Tibial nerve (tissue), 4 donors: ENCODE measurements at places on chromosomes 12 and 14.

GRCh38 chr14:94936901-94937685 lies 167.2 kb upstream of the GSC start:
- DNase-seq, result no peak

- DNase-seq, result no peak
Observed at GRCh38 chr14:89736881-89737280, 217.6 kb downstream of the EFCAB11 start.

- no peak for DNase-seq
Observed at GRCh38 chr14:35949920-35950513, 123.9 kb downstream of the BRMS1L start.

DNA sequence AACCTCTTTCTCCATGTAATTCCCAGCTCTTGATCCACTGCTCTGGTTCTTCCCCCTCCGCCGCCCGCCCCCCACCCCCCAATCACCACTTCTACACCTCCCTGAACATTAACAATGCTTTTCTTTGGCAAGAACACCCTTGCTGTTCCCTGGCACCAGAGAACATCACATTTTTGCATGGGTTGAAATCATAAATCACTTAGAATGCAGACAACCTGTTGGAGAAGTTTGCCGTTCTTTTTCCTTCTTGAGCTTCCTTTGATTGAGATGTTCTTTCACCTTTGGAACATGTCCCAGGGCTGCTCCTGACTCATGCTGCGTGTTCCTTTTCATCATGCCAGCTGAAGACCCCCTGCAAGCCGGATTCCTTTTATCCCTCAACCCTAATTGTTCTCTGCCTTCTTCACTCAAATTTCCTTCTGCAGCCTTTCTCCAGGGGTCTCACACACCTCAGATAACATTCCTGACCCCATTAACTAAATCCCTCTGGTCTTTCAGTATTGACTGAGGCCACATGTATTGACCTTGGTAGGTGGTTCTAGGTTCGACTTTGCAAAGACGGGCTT lies 294.1 kb upstream of the TMPO start:
- DNase-seq, result no peak

DNA sequence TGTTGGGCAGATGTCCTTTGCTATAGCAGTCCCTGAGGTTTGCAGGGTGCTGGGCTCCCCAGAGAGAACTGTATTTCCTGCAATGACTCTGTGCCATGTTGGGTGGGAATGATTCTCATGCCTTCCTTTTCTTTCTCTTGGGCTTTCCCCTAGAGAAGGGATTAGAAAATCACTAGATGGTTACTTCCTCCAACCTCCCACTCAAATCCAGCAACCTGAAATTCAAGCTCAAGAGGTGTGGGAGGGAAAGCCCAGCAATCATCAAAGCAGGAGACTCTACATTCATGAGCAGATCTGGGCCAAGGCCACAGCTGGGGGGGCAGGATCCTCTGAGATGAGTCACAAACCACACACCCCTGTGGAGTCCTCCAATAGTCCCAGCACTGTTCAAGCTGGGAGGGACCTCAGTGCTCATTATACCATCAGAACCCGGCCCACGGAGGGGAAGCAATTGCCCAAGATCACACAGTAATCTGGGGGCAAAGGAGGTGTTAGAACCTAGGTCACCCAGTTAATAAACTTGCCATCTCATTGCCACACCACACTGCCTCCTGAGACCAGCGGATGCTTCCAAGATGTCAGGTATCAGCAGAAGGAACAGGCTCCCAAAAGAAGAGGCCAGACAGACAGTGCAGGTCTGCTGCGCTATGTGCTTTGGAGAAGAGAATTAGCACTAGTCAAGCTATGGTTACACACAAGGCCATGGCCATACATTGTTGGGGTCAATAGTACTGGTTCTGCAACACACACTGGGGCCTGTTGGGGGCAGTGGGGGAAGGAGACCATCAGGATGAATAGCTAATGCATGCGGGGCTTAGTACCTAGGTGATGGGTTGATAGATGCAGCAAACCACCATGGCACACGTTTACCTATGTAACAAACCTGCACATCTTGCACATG lies 65.7 kb downstream of the TTC9 start:
- no peak for DNase-seq

DNA sequence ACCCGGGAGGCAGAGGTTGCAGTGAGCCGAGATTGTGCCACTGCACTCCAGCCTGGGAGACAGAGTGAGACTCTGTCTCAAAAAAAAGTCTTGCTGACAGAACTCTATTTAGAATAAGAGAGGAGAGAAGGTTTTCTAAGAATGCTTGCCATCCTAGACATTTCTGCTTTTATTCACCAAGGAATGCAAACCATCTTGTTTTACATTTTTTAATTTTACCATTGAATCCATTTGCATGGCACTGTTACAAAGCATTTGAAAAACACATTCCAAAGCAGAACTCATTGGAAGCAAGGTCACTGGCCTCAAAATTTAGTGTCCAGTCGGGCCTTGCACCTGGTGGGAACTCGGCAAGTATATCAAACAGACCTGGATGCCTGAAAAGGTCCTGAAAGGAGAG lies 44.2 kb upstream of the RASSF3 start:
- DNase-seq, result no peak

- no peak for DNase-seq
Observed at GRCh38 chr12:122349078-122349477, 73.4 kb downstream of the CLIP1 start.

- DNase-seq, result no peak
Observed at GRCh38 chr12:51351913-51352532, 5.5 kb upstream of the CELA1 start.

DNA sequence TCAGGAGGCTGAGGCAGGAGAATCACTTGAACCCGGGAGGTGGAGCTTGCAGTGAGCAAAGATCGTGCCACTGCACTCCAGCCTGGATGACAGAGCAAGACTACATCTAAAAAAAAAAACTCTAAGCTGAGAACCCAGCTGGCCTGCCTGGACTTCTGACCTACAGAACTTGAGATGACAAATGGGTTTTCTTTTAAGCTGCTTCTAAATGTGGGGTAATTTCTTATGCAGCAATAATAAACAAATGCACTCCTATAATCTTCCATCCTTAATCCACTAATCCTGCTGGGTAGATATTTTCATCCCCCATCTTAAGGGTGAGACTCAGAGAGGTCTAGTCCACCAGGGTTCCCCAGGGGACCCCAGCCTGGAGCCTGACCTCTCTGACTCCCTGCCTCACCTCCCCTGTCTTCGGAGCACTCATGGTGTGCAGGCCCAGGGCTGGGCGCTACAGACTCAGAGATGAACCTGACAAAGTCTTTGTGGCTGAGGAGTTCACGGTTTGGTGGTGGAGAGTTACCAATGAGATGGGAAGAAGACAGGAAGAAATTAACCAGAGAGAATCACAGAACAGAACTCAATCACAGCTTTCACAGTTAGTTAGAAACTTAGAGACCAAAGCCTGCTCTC lies 39.7 kb upstream of the BDKRB2 start:
- DNase-seq, result no peak

- DNase-seq, result no peak
Observed at GRCh38 chr12:128682548-128683275, 141.0 kb downstream of the SLC15A4 start.

- DNase-seq, result no peak
Observed at GRCh38 chr12:22047494-22047893, 1.5 kb downstream of the CMAS start.

DNA sequence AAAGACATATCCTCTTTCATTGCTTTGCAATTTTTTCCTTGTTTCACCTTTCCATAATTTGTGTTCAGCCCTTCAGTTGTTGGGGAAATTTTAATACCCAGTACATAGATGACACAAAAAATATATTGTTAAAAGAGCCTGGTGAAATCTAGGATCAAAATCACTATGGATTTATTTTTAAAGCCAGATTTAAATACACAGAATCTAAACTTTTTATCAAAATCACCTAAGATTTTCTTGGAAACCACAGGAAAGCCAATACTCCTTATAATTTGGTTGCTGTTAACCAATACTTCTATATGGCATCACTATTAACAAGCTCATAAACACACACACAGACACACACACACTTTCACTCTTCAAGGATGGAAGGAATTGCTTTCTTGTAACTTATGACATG lies at the start of gene TAS2R20:
TSS of gene TAS2R20 (minus strand) at position 101 of the 400 bp plus-strand sequence. CDS start 429 bp downstream, outside the sequence.
- no peak for DNase-seq

- DNase-seq, result no peak
Observed at GRCh38 chr12:32171211-32171610, 64.6 kb downstream of the BICD1 start.

DNA sequence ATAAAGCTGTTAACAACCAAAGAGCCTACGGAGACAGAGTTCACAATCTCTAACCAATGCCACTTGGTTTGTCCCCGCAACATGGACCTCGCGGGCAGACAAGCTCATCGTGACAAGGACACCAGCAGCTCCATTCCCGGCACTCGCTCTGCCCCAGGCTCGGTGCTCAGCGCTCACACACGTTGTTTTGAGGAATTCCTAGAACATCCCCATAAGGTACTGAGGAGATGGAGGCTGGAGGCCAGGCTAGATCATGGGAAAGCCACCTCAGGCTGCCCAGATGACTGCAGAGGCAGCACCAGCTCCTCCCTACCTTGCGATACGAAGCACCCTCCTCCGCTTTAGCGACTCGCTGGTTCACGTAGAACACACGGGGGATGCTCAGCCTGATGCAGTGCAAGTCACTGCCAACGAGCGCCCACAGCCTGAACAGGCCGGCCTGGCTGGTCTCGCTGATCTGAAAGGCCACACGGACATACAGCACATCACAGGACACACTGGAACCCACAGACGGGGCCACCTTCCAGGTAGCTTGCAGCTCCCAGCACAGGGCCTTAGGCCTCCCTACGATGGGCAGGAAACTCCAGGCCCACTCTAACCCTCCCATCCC lies 30.1 kb downstream of the P2RX2 start:
- DNase-seq, result no peak

DNA sequence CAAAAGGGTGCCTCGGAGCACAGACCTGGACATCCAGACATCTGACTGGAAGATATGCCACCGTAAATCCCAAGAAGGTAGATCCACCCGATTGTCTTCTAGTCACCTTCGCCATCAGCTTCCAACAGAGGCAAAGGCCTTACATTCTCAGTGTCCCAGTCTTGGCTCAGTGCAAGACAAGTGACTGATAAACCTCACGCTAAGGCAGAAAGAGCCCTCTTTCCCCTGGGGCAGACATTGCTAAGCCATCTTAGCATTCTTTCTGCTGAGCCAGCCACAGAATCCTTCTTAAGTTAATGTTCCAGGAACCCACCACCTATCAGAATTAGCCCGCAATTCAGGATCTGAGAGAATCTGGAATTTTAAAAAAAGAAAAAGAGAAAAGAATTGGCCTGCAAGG lies 4.3 kb upstream of the PLEKHG6 start:
- DNase-seq, result no peak

GRCh38 chr12:78249578-78249977 lies 418.9 kb downstream of the NAV3 start:
- DNase-seq, result no peak

- no peak for DNase-seq
Observed at GRCh38 chr12:119727600-119728443, 59.9 kb downstream of the PRKAB1 start.

DNA sequence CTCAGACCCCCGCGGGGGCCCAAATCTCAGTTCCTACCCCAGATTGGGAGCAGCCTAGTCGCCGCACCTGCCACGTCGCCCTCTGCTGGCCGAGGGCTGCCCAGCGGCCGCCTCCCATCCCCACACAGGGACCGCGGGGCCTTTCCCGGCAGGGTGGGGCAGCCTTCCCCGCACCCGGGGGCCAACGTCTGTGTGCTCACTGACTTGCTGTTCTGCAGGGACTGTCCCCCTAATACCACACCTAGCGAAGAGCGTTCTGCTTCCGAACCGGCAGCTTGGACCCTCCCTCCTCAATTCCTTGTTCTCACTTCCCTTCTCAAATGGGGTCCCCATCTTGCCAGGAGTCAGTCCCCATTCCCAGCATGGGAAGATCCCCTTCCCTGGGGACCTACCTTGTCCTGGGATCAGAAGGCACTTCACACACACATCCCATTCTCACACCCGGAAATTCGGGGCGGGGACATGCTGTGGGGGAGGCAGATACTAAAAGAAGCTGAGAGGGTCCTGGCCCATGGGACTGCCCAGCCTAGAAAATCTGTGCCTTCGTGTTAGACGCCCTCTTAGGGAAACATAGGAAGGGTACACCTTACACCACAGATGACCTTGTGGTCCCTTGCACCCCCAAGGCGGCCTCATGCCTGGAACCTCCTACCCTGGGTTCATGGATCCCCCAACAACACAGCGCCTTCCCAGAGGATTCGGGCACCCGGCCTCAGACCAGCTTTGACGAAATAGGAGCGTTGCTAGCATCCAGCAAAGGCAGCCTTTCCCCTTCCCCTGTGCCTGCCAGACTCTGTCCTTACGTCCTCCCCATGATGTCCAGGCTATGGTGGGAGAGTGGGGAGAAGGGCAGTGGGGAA lies 16.4 kb downstream of the ACVRL1 start:
- DNase-seq, result peak; percentile 39

- DNase-seq, result no peak
Observed at GRCh38 chr14:39217214-39217879, 16.4 kb upstream of the MIA2 start.

DNA sequence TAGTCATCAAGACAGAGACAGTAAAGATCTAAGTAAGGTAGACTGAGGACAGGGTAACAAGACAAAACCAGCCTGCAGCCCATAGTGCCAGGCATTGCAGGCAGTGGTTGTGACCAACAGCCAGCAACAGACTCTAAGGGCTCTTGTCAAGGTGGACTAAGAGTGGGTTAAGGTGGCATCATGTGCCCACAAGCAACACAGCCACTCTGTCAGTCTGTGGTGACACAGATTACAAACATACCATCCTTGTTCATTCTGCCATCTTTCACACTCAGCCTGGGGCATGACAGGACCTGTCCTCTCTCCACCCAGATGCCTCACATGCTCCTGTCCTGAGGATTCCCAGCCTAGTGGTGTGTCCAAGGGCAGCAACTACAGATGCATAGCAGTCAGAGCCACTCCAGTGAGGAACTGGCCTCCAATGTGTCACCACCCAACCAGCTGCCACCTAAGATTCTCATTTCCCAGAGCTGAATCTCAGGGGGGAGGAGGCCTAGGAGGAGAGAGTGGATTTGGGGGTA lies 28.3 kb downstream of the VDR start:
- DNase-seq, result no peak

- DNase-seq, result no peak
Observed at GRCh38 chr14:71463807-71464206, 468.4 kb upstream of the RGS6 start.

GRCh38 chr14:24121210-24121609 lies 6.5 kb upstream of the NRL start:
- DNase-seq, result no peak

- peak; percentile 75 for DNase-seq
Observed at GRCh38 chr12:121697093-121697698, 15.4 kb upstream of the TMEM120B start.

DNA sequence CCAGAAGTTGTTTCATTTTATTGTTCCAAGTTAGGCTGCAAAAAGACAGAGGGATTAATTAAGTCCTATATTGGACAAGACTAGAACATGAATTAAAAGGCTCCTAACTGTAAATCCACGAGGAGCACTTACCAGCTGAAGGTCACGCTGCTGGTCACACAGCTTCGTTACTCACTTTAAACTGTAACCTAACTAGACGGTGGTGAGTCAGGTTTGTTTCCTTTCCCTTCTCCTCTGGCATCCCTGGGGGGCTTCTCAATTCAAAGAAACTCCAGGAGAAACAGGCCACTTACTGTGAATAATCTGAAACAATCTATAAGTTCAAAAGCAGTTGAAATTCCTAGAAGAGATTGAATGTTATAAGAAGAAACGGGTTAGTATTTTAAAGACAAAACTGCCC lies 331.4 kb downstream of the BCAT1 start:
- no peak for DNase-seq
